AG08396 (cell line): ENCODE measurements at places on chromosomes 4 and X.
A peak's percentile ranks its signal among the peaks of the same experiment; 100 is the strongest.

GRCh38 chrX:47178337-47178736 lies 15.3 kb upstream of the UBA1 start:
- no peak for DNase-seq

GRCh38 chrX:130085551-130086446 lies 24.5 kb downstream of the ELF4 start:
- DNase-seq: no peak

DNA sequence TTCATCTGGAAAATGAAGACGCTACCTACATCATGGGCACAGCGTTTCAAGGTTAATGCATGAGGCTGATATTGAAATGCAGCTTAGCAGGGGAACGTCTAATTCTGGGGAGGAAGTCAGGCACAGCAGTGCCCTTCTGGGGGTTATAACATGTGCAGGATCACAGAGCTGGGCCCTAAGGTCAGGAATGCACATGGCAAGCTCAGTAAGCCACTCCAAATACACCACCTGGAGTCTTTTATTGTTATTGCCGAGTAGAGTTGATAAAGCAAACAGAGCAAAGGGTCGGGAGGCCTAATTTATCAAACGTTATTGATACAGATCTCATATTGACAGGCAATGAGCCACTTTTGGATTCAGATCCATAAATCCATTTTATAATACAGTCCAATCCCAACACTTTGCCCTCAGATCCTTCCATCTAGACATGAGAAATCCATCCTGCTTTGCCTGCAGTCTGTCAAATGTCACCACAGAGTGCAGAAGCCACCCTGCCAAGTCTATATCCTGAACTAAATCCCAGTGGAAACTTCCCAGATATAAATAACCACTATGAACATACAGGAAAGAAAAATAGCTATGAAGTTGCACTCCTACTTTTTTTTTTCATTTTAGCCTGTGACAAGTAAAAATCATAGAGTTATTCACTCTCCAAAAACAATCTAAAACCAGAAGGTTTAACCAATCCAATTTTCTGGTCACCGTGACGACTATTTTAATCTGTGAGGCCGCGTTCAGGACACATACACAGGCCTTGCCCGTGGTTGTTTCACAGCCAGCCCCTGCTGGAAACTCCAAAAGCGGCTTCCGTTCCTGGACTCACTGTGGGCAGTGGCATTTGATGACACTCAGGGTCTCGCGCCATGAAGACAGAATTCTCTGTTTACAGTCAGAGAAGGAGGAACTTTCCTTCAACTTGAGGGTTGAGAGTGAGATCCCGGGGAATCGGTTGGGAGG lies 335.4 kb downstream of the DHX15 start:
- DNase-seq: no peak

DNA sequence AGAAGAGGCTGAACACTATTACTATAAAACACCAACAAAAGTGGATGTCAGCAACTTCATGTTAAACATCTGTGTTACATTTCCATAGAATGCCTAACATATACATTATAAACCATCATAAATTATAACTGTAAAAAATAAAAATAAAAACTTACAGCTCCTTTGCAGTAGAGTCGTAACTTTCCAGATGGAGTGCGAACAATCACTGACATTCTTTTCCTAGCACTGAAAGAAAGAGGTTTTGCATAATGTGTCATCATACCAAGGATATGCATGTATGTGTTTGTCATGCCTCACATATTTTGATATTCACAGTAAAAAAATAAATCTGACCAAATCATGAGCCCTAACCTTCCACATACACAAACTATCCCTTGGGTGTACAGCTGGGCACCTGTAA lies 113.1 kb downstream of the ATP8A1 start:
- no peak for DNase-seq

DNA sequence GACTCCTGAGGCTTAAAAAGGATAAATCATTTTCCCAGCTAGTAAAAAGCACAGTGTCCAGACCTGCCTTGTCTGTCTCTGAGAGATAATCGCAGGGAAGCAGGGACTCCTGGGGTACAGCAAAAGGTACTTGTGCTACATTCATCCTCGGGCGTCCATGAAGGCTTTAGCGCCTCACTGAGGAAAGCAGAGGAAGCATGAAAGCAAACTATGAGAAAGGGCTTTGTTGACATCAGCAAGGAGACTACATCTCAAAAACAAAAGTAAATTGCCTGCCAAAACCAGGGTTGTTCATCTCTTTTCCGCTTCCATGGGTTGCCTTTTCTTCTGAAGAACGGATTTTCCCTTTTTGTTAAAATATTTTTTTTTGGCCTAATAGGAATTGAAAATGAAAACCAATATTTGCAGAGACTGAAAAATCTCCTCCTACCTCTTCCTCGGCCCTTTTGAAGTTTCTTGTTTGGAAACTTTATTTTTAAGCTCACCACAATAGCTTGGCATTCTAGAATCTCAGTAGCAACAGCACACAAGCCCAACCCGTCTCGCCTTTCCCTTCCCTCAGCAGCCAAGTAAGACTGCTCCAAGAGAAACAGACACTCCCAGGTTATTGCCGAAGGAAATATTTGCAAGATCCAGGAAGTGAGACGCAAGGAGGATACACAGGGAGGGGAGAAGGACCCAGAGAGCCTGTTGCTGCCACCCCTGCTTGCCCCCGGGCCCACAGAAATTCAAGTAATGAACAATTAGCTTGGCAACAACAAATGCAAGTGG lies 148.3 kb upstream of the DGKK start:
- DNase-seq: no peak

DNA sequence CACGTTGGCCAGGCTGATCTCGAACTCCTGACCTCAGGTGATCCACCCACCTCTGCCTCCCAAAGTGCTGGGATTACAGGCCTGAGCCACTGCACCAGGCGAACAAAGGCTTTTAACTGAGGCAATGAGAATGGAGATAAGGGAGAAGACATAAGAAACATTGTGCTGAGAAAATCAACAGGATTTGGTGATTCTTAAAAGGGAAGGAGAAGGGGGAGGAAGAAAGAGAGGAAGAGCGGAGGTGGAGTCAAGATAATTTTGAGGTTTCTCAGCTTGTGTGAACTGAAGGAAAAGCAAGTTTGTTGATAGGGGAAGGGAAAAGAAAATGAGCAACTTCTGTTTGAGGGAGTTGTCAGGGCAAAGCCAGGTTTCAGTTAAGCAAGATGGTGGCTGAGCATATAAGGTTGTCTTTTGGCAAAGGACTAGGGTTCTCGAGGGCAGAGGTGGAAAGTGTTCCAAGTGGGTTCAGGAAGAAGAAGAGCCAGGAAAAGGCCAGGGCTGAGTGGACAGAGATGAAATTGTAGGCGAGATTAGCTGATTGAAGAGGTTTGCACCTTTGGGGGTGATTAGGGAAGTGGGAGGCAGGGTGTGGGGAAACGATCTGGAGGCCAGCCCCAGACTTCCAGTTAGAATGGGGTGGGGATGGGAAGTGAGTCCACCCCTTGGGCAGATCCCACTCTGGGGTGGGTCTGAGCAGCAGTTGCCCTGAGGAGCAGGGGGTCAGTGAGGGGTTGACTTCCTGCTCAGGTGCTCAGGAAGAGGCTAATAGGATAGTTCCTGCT lies 7.8 kb downstream of the DOCK11 start:
- no peak for DNase-seq

DNA sequence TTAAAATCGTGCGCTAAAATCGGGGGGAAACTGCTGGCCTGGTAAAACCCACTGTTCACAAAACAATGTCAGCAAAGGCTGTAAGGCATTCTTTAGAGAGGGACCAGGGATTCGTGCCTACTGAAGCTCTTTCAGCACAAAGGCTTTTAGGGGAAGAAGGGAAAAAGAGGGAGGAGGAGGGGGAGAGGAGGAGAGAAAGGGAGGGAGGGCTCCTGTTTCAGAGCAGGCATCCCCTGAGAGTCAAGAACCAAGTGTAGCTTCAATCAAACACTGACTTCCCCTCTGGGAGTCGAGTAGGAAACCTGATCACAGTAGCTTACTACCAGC lies 9.5 kb downstream of the BCOR start:
- DNase-seq: no peak

DNA sequence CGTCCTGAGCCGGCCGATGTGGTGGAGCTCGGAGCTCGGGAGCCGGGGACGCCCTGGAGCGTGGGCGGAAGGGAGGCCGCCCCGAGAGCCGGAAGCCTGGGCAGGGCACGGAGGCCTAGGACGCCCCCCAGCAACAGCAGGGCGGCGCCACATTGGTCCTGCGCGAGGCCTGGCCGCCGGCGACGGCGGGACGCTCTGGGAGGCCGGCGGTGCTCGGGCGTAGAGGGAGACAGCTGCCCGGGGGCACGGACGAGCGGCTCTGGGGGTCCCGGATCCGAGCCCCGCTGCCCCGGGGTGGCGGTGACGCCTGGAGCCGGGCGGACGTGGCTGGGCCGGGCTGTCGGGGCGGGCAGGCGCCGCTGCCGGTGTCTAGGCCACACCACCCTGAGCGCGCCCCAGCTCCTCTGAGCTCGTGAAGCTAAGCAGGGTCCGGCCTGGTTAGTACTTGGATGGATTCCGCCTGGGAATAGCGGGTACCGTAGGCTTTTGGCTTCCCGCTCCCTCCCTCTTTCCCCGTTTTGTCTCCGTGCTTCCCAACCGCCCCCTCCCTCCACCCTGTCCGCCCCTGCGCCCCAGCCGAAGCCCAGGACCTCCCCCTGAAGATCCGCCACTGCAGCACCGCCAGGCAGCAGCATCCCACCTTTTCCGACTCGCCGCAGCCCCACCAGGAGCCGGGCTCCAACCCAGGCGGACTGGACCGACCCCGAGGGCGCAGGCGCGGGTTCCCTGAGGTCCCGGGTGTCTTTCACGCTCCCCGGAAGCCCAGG lies 12.1 kb downstream of the FRG2 start:
- no peak for DNase-seq

DNA sequence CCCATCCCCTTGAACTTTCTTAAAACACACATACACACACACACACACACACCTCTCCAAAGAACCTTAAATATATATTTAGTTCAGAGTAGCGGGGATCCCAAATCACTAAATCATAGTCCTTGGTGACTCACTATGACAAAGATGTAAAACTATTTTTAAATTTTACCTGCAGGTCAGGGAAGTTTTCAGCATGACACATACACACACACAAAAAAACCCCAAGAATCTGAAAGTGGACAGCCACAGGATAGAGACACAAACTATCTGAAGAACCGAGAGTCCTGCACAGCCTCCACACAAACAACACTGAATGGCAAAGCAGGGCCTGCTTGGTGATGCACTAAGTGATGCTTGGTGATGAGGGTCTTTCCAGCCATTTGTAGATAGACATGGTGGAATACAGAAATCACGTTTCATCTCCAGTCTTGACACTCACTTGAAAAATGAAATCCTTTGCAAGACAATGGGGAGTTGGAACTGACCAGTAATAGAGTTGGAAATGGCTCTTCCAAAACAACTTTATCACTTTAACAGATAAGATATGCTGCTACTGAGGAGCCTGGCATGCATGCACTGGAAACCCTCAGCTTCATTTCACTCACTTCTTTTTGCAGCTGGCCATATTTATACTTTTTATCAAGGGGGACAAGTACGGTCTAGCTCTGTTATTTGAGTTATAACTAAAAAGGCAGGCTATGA lies 307.3 kb downstream of the RAPGEF2 start:
- peak; percentile 16 for DNase-seq

- no peak for DNase-seq
These were observed 252.6 kb downstream of the CBR4 start for GRCh38 chr4:168757500-168757899.

GRCh38 chrX:118499295-118499694 lies 3.7 kb downstream of the DOCK11 start:
- no peak for DNase-seq

DNA sequence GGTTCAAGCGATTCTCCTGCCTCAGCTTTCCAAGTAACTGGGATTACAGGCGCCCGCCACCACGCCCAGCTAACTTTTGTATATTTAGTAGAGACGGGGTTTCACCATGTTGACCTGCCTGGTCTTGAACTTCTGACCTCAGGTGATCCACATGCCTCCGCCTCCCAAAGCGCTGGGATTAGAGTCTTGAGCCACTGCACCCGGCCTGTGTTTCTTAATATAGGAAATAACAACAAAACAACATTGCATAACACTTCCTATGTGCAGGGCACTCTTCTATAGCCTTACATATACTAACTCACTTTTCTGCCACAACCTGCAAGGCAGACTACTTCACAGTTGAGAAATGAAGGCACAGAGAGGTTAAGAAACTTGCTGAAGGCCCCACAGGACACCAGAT lies 12.8 kb upstream of the TMEM131L start:
- no peak for DNase-seq

DNA sequence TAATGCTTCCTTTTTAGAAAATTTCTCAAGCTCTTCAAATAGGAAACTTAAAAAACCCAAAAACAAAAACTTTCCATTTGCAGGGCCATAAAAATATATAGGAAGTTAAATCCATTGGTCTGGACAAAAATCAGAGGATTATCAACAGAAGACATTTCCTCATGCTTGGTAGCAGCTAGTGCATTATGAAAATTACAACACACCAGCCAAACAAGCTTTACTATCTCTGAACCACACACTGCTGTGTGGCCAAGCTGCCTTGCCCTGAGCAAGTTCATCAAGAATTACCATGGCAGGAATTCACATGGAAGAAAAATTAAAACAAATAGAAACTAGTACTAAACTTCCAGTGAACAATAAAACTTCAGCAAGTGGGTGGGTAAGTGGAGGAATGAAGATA lies 3.6 kb downstream of the USP46 start:
- no peak for DNase-seq

GRCh38 chr4:186622788-186623464 lies 67.6 kb upstream of the MTNR1A start:
- no peak for DNase-seq

- no peak for DNase-seq
These were observed 29.4 kb downstream of the TMA16 start for GRCh38 chr4:163523791-163524365.

DNA sequence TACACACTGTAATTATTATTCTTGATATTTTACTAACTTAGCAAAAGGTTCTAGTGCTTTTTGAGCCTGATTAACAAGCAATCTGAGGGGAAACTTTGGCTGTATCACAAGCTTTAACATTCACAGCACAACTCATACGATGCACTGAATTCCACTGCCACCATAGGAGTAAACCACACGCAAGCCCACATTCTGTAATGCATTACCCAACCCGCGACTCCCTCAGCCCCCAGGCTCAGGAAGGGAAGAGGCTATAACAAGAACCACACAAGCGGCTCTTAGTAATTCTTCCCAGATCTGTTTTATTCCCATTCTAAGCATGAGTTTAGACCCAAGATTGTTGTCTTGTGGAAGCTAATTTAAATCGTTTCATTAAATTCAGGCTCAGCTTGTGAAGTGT lies 138.5 kb upstream of the TBL1X start:
- no peak for DNase-seq

GRCh38 chr4:19047279-19047880 lies 1025.8 kb upstream of the LCORL start:
- DNase-seq: no peak

DNA sequence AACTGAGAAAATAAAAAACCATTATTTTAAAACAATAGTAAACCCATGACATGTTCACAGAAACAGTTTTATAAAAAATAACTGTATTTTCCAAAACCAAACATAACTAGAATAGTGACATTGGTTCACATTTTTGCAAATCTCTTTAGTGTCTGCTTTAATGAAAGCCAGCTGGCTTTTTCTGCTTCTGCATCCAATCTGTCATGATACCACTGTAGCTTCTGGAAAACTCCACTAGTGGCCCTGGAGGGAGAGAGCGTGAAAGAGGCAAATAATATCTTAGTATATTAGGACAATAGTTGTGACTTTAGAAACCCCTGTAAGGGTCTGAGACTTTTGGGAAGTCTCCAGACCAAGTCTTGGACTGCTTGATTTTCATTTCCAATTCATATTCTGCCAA lies 31.1 kb downstream of the FGFBP1 start:
- DNase-seq: no peak
